ENCODE measurements at places on chromosomes 13 and 19.

- DNase-seq: no peak
These were observed 18.7 kb upstream of the CRYL1 start for GRCh38 chr13:20544201-20544923.

DNA sequence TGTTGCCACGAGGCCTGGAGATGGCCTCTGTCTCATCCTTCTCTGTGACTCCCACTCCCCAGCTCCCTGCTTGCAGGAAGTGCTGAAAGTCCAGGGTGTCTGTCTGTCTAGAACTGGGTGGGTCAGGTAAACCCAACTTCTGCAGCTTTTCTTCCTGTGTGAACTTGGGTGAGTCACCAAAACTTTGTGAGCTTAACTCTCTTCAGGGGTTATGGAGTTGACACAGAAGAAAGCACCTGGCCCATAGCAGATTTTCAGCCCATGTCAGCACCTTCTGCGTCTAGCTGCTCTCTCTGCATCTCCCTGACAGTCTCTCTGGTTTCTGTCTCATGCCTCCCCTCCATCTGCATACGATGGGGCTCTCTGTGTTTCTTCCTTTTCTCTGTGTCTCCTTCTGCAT is 4.2 kb upstream of the CACNG7 start:
- DNase-seq: no peak

DNA sequence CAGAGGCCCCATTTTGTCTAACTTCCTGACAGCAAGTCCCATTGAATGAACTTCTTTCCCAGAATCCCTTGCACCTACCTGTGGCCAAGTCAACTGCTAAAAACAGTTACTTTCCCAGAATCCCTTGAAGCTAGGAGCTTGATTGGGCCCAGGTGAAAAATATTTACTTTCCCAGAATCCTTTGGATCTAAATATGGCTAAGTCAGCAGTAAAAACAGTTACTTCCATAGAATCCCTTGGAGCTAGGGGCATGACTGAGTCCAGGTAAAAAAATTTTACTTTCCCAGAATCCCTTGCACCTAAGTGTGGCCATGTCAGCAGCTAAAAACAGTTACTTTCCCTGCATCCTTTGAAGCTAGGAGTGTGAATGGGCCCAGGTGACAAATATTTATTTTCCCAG is 13.2 kb upstream of the MEIS3 start:
- no peak for DNase-seq

DNA sequence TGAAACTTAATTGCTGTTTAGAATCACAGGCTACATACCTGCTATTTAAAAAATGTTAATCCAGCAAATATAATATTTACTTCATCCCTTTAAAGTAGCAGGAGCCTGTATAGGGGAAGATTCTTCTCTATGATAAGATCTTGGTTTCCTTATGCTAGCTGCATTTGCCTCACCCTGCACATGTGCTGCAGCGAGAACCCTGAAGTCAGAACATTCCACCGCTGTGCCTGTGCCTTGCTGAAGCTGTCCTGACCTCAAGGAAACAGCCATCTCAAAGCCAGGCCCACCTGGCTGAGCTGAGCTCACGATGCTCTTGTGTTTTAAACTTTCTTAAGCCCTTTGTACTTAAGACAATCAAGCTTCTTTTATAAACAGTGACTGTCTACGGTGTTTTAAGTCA is 355.0 kb upstream of the PCDH20 start:
- DNase-seq: no peak

DNA sequence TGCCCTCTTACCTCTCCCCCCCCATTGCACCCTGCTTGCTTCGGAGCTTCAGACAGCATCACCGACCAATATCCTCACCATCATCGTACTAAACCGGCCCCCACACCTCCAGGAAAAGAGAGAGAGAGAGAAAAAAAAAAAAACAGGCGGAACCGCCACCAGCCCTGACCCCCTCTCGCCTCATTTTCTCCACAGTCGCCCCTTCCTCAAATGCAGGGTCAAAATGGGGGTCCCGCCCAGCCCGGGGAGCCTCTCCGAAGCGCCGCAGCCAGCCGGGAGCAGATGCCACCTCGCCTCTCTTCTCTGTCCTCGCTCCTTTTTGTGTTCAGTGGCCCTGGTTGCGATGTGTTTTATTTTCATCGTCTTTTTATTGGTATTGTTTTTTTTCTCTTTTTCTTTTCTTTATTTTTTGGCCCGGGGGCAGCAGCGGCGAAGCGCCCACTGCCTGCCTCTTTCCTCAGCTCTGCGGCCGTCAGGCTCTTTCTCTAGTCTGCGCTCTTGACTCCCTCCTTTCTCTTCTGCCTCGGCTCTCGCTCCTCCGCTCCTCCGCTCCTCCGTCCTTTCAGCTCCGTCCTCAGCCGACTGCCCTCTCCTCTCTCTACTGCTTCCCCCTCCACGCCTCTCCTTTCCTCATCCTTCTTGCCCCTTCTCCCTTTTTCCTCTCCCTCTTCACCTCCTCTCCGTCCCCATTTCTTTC is 41.4 kb downstream of the DEDD2 start:
- no peak for DNase-seq

GRCh38 chr19:46288896-46289588 is 7.8 kb upstream of the HIF3A start:
- peak; percentile 35 for DNase-seq
